ENCODE measurements at places on chromosomes 4 and X.

GRCh38 chrX:65642914-65643491, 24.5 kb upstream of the MSN start:
- DNase-seq, result no peak

DNA sequence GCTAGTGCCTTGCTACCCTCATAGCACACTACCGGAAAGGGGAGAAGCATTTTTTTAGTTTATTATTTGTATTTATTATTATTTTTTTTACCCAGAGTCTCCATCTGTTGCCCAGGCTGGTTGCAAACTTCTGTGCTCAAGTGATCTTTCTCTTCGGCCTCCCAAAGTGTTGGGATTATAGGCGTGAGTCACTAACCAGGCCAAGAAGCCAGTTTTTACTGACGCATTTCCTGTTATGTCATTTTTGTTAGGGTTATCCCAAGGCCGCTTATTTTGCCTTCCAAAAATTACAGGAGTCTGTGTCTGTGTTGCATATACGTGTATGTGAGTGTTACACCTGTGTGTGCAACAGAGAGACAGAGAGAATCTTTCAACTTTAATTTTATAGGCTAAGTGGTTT, 404.5 kb downstream of the GBA3 start:
- no peak for DNase-seq

DNA sequence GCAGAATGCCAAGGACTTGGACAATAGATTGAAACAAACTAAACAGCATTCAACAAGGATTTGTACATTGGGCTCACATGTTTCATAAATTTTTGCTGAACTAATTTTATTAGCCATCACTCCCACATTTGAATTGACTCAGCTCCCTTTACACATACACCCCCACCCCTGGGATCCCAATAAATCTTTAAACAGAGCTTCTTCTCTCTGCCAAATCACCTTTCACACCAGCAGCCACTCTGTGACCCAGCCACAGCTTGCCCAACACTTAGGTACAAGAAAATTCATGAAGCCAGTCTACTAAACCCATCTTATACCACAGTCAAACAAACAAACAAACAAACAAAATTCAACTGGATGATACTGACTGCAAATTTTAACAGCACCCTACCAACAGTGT, 21.6 kb downstream of the PHKA2 start:
- DNase-seq, result no peak

- no peak for DNase-seq
Measured at GRCh38 chrX:2933125-2933900, 4.2 kb upstream of the ARSD start.

- DNase-seq, result no peak
Measured at GRCh38 chrX:77009691-77010090, 437.5 kb upstream of the FGF16 start.

DNA sequence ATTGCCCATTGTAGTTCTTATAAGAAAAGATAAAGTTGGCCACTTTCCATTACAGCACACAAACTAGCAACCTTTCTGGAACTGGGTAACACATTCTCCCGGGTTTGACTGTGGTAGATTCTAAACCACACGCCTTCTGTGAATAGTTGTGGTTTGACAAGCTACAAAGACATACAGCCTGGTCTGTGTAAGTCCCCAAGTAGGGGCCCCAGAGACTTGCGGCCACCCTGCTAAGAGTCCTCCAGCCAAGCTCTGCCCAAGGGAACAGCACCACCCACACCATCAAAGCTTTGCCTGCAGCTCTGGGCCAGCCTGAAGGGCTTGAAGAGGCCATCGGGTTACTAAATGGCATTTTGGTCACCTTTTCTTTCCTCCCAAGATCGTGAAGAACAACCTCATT, 203.4 kb downstream of the MAML3 start:
- DNase-seq, result no peak

DNA sequence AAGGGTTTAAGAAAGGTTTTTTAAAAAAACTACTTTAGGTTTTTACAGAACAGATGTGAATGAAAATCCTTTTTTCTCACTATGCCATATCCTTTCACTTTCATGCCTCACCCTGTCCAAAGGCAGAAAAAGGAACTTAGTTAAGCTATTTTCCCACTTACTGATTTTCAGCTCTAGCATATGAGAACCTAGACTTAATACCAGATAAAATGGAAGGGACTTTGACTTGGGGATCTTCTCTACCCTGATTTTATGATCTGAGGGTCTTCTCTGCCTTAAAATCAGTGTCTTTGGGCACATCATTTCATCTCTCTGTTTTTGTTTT, 42.4 kb downstream of the FNIP2 start:
- no peak for DNase-seq

DNA sequence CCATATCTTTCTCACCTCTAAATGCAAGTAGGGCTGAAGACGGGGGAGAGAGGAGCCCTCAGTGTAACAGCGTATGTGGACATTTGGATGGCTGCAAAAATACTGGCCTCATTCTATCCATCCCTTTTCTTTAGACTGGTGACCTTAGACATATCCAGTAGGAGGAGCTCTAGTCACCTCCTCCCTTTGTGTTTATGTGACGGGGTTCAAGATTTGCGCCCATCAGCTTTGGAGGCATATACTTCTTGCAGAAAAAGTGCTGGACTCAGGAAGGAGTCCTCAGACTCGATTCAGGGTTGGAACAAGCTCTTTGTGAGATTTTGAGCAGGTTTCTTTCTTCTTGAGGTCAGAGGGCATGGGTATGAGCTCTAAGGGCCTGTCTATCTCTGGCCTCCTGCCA, 86.2 kb downstream of the MAMLD1 start:
- DNase-seq, result no peak

GRCh38 chr4:6278801-6279197, 9.1 kb downstream of the WFS1 start:
- DNase-seq, result no peak

- no peak for DNase-seq
Measured at GRCh38 chr4:144646523-144647094, 653 bp downstream of the HHIP start.

DNA sequence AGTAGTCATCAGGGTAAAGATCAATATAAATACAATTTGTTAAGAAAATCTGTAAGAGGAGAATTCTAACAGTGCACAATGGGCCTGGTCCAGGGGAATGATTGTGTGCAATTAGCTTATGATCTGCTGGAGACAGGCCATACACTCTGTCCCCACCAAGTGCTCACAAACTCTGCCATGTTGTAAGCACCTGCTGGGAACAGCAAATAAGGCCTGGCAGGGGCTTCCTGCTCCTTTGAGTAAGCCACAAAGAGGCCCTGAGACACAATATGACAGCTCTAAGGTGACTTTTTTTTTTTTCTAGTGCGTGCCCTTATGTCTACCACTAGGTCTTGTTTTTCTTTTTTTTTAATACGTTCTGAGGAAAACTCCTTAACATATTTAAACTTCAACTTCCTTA, 866.3 kb upstream of the PCDH7 start:
- no peak for DNase-seq

DNA sequence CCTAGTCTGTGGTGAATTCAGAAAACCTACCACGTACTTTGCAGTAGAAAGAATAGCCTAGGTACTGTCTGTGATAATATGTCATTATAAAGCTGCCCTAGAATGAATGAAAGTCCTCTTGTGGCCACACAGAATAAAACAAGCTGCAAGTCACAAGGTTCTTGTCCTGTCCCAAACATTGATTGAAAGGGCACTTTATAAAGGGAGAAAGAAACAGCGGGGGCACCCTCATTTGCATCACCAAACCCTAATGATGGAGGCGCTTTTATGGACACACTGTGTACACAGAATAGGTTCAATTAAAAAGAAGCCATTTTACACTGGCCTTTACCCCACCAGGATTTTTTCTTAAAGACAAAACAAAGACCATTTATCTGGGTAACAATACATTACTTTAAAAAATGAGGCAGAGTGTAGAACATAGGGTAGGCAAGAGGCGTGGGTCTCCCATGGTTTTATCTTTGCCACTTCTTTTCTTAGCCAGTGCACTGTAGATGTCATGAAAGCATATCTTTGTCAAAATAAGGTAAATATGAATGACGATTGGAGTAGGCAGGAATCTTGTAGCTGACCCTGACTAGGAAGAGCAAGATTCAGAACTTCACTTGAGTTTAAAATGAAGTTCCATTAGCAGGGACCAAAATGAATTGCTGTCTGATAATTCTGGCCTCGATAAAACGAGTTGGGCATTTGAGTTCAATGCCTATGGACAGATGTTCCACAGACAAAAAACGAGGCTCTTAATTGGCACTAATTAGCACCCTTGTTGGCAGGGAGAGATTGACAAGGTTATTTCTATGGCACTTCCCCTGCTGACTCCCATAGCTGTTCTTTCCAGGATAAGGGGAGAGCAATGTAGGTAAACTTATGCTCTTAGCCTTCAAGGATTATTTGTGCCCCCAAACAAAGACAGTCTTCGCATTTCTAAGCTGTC, 365.1 kb downstream of the AFF2 start:
- DNase-seq, result no peak

- DNase-seq, result no peak
Measured at GRCh38 chr4:78019414-78019813, 37.7 kb upstream of the FRAS1 start.

GRCh38 chr4:140717313-140717712, 38.9 kb downstream of the TBC1D9 start:
- no peak for DNase-seq

DNA sequence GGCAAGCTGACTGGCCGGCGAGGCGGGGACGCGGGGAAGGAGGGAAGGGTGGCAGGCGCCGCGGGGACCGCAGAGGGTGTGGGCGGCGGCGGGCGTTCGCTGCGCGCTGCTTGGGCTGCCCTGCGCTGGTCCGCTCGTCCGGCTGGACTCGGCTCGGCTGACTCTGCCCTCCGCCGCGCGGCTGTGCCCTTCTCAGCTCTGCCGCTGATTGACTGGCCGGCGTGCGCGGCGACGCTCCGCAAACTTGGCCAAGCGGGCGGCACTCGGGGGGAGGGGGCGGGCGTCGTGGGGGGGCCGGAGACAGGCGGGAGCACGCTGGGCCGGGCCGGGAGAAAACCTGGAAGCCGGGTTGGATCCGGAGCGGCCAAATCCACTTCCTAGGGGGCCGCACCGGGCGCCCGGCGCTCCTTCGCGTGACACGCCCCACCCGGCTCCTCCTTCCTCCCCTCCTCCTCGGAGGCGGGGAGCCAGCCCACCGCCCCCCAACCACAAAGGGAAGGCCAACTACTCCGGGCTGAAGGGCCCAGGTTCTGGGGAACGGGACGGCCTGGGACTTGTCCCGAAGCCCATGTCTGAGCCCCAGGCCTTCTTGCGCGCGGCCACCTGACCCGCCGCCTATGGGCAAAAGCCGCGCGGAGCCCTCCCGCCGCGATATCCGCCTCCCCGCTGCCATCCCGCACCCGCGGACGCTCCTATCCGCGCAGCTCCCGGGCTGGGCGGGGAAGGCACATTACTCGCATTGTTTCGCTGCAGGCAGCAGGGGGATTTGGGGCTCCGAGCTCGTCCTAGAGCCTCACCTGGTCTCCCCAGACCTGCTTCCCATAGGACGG, at the start of gene GPC4:
Gene GPC4, minus strand, starts transcription at position 214 of the 830 bp plus-strand sequence. CDS start 524 bp downstream, outside the sequence.
- no peak for DNase-seq

DNA sequence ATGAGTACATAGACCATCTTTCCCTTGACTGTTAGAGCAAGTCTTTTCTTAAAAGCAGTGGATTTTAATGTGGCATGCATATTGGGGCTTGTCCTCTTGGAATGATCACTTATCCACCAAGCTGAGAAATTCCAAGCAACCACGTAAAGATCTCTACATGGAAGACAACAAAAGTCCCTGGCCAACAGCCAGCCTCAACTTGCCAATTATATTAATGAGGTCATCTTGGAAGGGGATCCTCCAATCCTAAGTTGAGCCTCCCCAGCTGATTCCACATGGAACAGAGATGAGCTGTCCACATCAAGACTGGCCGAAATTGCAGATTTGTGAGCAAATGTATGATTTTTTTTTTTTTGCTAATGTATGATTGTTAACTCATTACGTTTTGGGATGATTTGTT, 20.6 kb upstream of the FTHL17 start:
- DNase-seq, result no peak

- DNase-seq, result no peak
Measured at GRCh38 chrX:74242484-74243138, 61.4 kb upstream of the ZCCHC13 start.

- no peak for DNase-seq
Measured at GRCh38 chr4:57059890-57060716, 50.1 kb downstream of the IGFBP7 start.

GRCh38 chrX:110180928-110181310, 137.0 kb downstream of the AMMECR1 start:
- no peak for DNase-seq

DNA sequence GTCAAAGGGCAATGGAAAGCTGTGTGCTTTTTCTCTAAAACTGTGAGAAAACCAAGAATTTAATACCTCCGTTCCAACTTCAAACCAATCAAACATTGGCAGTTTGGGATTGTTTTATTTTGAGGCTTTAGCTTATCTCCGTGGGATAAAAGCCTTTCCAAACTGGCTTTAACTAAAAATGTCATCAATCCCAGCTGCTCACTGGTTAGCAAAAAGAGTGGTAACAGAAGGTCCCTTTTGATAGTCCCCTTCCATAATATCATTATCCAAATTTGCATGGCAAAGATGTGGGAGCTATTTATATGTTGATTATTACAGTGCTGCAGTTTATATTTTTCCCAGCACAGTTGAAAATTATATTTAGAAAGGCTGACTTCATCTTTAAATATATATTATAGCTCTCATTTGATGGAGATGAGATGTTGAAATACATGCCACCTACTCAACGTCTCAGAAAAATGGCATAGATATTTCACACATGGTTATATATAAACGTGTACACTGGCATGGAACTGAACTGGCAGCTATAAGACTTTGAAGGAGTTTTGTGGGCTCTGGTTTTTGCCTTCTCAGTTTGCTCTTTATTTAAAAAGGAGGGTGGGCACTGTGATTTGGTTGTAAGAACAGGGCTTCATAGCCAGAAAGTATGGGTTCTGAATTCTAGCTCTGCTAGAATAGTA, 707.1 kb upstream of the SLIT2 start:
- no peak for DNase-seq

GRCh38 chr4:111016416-111016815, 393.5 kb upstream of the PITX2 start:
- DNase-seq, result no peak

DNA sequence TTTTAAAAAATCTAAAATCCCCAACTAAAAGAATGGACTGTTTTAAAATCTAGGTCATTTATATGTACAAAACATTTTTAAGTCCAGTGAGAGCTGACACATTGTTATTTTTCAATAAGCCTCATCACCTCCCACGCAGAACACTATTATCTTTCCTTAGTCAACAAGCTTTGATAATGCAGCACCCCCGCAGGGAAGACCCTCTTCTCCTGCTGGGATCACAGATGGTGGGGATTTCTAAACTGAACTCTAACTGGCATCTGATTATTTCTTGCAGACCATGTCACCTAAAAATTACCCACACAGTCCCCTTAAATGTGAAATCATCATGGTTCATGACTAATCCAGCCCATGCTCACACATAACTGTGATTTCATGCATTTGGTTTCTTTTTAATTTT, 11.6 kb downstream of the SYTL4 start:
- DNase-seq, result no peak

DNA sequence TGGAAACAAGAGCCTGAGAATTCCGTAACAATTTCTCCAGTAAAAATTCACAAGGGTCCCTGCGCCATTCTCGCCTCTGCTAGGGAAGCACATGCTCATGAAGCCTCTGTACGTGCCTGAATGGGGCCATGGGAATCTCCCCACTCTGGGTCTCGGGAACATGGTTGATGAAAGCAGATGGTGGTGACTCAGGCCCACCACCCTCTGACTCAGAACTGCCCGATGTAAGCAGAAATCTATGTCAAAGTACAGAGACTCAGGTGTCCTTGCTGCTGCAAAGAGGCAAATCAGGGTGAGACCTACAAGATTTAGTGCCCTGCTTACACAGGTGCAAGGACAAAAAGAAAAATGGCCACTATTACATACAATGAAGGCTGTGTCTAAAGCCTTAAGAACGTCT, 65.0 kb downstream of the SCD5 start:
- DNase-seq, result no peak

GRCh38 chr4:82553020-82553419, 8.8 kb downstream of the TMEM150C start:
- no peak for DNase-seq

All from vagina (tissue), 2 donors.